Aorta (tissue), 5 donors: ENCODE measurements at places on chromosomes 3 and 15. TPM values are rescaled to one million over a fixed set of nuclear protein-coding genes. Genes with fewer than 3 reads are reported as not detected.
A peak's percentile ranks its signal among the peaks of the same experiment; 100 is the strongest.

CKMT1B gene
- not detected for total RNA-seq

DNA sequence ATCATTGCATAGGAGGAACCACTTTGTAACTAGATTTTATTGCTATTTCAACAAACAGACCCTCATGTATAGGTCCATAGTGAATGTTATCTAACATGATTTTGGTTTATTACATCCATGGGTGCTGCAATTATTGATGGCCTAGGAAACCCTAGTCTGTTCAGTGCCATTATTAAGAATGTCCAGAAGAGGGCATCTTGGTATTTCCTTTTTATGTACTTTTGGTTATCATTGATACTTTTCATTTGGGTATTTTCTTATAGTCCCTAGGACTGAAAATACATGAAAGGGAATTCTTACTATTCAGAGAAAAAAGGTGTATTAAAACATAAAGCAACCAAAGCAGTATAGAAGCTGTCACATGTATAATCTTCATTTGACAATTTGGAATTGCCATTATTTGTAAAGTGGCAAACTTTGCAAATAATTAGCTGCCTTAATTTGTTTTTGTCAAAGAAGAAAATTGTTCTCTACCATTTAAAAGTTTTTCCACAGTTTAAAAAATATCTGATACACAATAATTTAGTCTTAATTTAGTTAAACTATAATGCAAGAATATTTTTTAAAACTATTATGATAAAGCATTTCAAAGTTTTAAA lies 48.7 kb downstream of the CNOT10 start:
- no peak overlapping the region for H3K27ac ChIP-seq
- DNase-seq: no peak
- H3K4me1 ChIP-seq: no peaks in the 10 kb centered on the region
- H3K4me3 ChIP-seq: no peak overlapping the region
- no peaks in the 10 kb centered on the region for H3K27me3 ChIP-seq

GRCh38 chr15:48058371-48058770 lies 62.4 kb upstream of the SLC24A5 start:
- no peaks in the 10 kb centered on the region for H3K36me3 ChIP-seq
- no peak overlapping the region for H3K4me3 ChIP-seq
- H3K27ac ChIP-seq: peak overlapping the region; percentile 82
- DNase-seq: no peak
- H3K4me1 ChIP-seq: no peaks in the 10 kb centered on the region

DNA sequence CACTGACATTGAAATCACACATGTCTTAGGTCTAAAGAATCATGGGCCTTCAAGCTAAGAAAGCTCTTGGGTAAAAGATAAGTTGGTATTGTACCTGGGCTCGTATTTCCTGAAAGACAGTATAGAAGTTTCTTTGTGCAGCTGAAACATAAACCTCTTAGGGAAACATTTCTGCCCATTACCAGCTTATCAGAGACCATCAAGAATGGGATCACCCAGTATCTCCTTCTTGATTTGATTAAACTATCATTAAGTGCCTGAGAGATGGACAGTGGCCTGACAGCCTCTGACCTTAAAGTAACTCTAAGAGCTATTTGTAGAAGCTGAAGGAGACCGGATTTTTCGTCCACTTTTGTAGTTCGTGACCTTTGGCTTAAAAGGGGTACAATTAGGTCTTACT lies 265.3 kb downstream of the ERC2 start:
- H3K4me3 ChIP-seq: no peak overlapping the region
- H3K4me1 ChIP-seq: no peaks in the 10 kb centered on the region
- H3K36me3 ChIP-seq: no peaks in the 10 kb centered on the region
- no peak for DNase-seq
- no peak overlapping the region for H3K27ac ChIP-seq

GRCh38 chr3:191292243-191293015 lies 36.8 kb upstream of the CCDC50 start:
- H3K27ac ChIP-seq: no peak overlapping the region
- no peaks in the 10 kb centered on the region for H3K27me3 ChIP-seq
- H3K4me1 ChIP-seq: no peaks in the 10 kb centered on the region
- no peaks in the 10 kb centered on the region for H3K36me3 ChIP-seq
- DNase-seq: no peak
- no peak overlapping the region for H3K4me3 ChIP-seq

GRCh38 chr3:66469220-66469640 lies 31.6 kb downstream of the LRIG1 start:
- no peak overlapping the region for H3K27ac ChIP-seq
- no peak for DNase-seq
- no peaks in the 10 kb centered on the region for H3K4me1 ChIP-seq
- H3K27me3 ChIP-seq: no peaks in the 10 kb centered on the region
- H3K36me3 ChIP-seq: no peaks in the 10 kb centered on the region

GRCh38 chr3:61594964-61595285 lies 33.6 kb downstream of the PTPRG start:
- no peak overlapping the region for H3K4me3 ChIP-seq
- DNase-seq: no peak
- H3K27ac ChIP-seq: no peak overlapping the region
- H3K4me1 ChIP-seq: peaks cover 13% of the 10 kb centered on the region

DNA sequence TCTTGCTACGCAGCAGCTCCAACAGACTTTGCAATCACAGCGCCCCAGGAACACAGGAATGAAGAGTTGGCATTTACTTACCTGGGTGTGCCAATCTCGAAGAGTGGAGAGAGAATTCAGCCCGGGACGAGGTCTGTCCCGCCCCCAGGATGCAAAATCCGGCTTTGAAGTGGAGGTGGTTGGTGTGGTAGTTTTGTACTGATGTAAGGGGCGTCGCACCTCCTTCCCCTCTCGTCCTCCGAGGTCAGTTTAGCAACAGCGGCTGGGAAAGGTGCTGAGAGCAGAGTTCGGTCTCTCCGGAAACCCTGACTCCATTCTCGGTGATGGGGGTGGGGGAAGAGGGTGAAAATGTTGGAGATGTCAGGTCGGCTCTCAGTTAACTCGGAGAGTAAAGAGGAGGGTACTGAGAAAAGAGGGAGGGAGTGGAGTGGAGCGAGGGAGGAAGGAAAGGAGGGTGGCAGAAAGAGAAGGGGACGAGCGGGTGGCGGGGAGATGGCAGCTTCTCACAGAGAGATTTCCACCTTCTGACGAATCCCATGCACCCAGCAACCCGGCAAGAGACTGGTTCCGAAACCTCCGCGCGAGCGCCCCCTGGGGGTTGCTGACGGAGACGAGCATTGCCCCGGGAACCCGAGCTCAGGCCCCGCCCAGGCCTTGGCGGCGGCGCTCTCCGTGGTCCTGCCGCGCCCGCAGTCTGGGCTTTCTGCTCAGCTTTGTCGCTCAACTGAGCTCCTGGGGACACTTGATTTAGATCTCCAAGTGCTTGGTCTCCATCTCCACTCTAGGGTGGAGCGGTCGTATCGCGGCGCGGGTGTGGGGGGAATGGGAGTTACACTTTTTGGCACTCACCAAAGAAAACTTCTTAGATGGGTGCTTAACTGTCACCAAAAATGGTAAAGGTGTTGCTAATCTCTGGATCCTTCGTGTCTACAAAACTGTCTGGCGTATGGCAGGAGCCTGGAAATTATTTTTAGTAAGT lies at the start of gene CPNE4:
Gene CPNE4 (minus strand): TSS at position 529 of the 979 bp plus-strand sequence.
- no peak within 1 kb of the TSS for H3K27ac ChIP-seq
